Hematopoietic multipotent progenitor cell treated with erythropoietin and hydrocortisone succinate and interleukin-3 and kit ligand, for 8 days (in vitro differentiated cells): ENCODE measurements at places on chromosomes 11 and 22.

DNA sequence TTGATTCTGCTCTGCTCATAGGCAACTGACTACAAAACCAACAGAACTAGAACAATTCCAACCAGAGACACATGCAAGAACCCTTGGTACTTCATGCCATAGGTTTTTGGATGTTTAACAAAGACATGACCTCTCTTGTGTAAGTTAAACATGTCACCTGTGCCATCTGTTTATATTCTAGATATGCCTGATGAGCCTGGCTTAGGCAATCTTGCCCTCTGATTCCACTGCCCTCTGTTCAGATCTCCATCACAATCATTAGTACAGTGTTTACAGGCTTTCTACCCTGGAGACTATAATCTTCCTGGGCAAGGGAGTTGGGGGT is 40.8 kb downstream of the ABTB2 start:
- no peak for DNase-seq

DNA sequence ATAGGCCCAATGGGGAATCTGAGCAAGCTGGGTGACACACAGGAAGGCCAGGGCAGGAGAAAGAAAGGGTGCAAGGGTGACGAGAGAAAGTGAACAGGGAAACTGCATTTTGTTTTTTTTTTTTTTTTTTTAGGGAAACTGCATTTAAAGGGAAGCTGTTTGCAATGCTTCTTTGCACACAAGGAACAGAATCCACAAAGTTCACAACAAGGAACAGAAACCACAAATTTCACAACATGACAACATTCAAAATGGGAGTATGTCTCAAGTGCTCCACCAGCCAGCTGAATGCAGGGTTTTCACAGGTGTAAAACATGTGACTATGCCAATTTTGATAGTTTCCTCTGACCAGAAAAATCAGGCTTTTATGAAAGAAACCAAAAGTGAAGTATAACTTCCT is 6.8 kb upstream of the PLAAT3 start:
- no peak for DNase-seq

DNA sequence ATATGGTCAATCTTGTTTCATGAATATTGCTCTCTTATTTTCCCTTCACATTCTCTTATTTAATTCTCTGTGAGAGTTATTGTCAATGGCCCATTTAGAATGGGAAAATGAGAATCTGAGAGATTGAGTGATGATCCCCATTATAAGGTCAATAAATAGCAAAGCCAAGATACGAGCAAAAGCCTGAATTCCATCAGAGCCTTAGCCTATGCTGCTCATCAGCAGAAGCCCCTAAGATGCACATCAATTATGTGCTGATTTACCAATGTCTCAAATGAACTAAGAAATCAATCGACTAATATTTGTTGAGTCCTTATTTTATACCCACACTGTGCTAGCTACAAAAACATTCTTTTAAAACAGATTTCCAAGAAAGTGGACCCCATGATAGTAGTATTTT is 330.8 kb upstream of the DDI1 start:
- DNase-seq: no peak

DNA sequence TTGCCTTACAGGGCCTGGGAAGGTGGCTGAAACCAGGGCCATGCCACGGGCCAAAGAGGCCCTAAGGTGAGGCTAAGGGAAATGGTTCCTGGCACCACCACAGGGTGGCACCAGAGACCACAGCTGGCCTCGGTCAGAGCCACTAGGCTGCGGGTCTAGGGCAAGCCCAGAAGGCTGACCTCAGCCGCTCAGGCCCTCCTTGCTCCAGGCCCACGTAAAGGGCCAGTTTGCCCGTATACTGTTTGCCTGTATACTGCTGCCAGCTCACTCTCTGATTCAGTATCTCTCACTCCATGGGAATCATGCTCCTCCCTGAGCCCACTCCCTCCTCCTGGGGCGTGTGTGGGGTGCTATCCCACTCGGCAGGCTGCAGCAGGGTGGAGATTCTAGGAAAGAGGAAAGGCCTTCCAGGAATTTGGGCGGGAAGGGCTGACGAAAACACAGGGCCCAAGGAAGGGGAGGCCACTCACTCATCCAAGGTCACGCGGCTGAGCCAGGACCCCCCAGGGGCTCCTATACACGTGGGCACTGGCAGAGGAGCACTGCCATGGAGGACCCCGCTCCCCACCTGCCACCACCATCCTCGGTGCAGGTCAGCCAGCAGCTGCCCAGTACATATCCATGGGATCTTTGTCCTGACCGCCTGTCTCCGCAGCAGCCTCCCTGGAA is 62.4 kb downstream of the NECTIN1 start:
- DNase-seq: peak; percentile 81

- DNase-seq: no peak
Measured at GRCh38 chr11:61082062-61082870, 20.0 kb upstream of the CD5 start.

GRCh38 chr11:535519-536454 is at the start of gene HRAS:
HRAS (minus strand) TSS chr11:535576.
- peak; percentile 93 for DNase-seq

DNA sequence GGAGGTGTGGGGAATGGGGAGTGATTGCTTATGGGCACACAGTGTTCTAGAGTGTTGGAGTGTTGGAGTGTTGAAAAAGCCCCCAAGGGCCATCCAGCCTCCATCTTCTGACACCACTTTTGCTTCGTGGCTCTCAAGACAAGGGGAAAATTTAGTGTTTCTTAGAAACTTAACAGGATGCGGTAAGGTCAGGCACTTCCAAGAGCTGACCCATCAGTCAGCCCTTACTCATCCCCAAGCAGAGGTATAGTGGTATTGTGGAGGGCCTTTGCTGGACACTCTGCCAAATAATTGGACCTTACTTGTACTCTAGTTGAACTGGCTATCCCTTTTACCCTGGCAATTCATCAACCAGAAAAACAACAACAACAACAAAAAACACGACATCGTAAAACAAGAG is 14.8 kb upstream of the ALDH3B2 start:
- DNase-seq: no peak

GRCh38 chr11:35153280-35153679 is 14.3 kb downstream of the CD44 start:
- DNase-seq: no peak

DNA sequence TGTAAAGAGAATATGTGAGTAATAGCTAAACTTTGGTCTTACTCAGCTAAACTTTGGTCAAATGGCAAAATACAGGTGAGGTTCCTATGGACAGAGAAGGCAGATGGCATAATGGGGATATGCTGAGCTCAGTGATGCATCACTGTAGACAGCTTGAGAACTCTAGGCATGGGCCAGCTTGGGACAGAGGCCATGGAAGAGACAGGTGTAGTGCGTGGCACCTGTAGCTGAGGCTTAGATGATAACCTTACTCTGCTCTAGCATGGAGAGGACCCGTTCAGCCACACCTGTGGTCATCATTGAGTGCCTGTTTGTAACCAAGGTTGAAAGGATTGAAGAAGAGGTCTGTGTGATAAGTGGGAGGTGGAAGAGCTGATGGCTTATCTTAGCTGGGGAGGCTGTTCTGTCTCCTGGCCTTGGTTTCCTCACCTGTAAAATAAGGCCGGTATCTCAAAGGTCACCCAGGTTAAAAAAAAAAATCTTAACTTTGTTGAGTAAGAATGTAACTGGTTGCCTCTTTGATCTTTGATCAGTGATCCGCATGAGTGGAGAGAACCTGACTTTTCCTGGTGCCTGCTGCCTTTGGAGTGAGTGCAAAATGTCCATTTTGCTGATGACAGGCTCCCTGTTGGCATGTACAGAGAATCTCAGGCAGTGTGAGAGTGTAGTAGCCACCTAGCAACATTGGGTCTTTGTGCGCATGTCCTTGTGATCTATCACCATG is 48.6 kb downstream of the ZNRF3 start:
- DNase-seq: no peak

- no peak for DNase-seq
Measured at GRCh38 chr22:43319661-43320486, 23.3 kb downstream of the SCUBE1 start.
